ENCODE measurements at places on chromosomes 16 and 17.

DNA sequence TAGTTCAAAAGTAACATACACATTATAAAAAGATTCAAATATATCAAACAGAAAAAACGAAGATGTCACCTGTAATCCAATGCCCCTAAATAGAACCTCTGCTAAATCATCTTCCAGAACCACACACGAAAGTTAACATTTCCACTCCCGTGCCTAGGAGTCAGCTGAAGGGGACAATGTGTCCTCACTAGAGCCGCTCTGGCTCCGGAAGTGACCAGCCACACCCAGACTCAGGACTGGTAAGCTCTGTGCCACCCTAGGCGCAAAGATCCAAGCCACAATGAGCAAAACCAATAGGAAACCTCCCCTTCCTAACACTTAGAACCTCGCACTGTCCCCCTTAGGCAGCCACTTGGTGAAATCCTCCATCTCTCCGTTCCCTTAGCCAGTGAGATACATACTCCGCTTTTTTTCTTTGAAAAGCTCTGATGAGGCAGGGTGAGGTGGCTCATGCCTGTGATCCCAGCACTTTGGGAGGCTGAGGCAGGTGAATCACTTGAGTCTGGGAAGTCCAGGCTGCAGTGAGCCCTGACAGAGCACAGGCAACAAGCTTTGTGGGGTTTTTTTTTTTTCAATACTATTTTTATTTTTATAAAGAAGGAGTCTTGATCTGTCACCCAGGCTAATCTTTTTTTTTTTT, 11.8 kb downstream of the CTRB1 start:
- peaks cover 76% of the 10 kb centered on the region for H3K36me3 ChIP-seq
- H3K4me3 ChIP-seq, result no peak overlapping the region
- H3K4me1 ChIP-seq, result peaks cover 27% of the 10 kb centered on the region
- H3K27me3 ChIP-seq, result no peaks in the 10 kb centered on the region
- no peak for DNase-seq

DNA sequence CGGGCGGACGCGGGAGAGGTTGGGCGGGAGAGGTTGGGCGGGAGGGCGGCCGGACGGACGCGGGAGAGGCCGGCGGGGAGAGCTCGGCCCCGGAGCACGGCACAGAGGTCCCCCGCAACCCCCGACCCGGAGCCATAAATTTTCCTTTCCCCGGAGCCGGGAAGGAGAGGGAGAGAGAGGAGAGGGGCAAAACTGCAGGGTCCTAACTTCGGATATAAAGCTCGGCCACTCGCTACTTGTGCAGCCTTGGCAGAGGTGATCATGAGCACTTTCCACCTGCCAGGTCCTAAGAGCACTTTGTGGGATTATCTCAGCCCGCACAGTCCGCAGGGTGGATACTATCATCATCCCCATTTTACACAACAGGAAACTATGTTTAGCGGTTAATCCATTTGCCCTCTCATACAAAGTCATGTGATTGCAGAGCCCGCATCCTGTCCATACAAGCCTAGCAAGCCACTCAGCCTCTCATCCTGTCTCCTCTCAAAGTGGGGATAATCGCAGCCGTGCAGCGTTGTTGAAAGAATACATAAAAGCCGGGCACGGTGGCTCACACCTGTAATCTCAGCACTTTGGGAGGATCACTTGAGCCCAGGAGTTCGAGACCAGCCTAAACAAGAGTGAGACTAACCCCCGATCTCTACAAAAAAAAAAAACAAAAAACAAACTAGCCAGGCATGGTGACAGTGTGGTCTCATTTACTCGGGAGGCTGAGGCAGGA, 780 bp upstream of the DCAKD start:
- H3K36me3 ChIP-seq, result no peaks in the 10 kb centered on the region
- H3K4me1 ChIP-seq, result peaks cover 20% of the 10 kb centered on the region
- DNase-seq, result no peak
- peak overlapping the region; percentile 60 for H3K4me3 ChIP-seq
- peak overlapping the region; percentile 95 for H3K27ac ChIP-seq
- no peaks in the 10 kb centered on the region for H3K27me3 ChIP-seq

DNA sequence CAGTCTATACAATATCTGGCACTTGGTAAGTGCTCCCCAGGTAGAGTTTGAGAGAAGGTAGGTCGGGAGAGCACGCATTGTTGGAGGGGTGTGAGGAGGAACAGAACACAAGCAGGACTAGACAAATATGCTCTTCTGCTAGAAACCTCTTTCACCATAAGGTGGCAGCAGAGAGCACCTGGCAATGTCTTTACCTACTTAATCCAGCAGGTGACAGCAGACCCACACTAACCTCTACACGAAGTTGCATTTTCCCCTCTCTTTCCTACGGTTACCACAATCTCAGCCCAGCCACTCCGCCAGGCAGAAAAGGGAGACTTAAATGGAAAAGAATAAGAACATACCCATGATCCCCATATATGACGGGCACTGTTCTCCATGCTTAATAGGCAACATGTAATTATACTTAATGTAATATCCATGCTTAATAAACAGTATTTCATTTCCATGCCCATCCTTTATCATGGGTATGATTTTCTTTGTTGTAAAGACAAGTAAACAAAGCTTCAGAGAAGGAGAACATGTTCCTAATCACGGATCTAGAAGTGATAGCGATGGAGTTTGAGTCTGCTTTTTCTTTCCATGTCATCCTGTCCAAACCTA, 55.1 kb upstream of the CCL2 start:
- H3K4me1 ChIP-seq, result no peaks in the 10 kb centered on the region
- H3K36me3 ChIP-seq, result no peaks in the 10 kb centered on the region
- no peak overlapping the region for H3K27ac ChIP-seq
- H3K4me3 ChIP-seq, result no peak overlapping the region
- DNase-seq, result peak; percentile 81
- H3K27me3 ChIP-seq, result no peaks in the 10 kb centered on the region

GRCh38 chr17:49513044-49513395, 17.9 kb downstream of the NGFR start:
- H3K4me1 ChIP-seq, result peaks cover 4% of the 10 kb centered on the region
- H3K27ac ChIP-seq, result no peak overlapping the region
- H3K27me3 ChIP-seq, result peaks cover 6% of the 10 kb centered on the region
- H3K36me3 ChIP-seq, result no peaks in the 10 kb centered on the region
- no peak for DNase-seq

DNA sequence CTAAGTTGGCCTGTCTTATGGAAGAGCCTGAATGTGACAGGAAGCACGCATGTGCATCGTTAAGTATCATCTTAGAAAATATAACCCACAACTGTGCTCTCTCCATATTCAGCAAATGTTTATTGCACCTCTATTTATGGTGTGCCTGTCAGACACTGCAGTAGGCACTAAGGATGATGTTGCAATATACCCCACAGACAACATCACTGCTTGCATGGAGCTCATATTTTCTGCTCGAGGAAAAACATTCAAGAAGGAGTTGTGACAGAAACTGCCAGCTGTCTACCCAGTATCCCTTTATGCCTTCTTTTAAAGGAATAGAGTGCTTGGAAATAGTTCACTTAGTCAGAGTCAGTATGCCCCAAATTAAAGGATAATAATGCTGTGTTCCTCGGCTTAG, 132.3 kb upstream of the RBFOX1 start:
- no peaks in the 10 kb centered on the region for H3K4me1 ChIP-seq
- no peaks in the 10 kb centered on the region for H3K27me3 ChIP-seq
- H3K36me3 ChIP-seq, result no peaks in the 10 kb centered on the region
- DNase-seq, result no peak
- H3K27ac ChIP-seq, result no peak overlapping the region

Data from tibial artery (tissue), 4 donors.